GM04504 (cell line): ENCODE measurements at places on chromosomes 7 and 10.

DNA sequence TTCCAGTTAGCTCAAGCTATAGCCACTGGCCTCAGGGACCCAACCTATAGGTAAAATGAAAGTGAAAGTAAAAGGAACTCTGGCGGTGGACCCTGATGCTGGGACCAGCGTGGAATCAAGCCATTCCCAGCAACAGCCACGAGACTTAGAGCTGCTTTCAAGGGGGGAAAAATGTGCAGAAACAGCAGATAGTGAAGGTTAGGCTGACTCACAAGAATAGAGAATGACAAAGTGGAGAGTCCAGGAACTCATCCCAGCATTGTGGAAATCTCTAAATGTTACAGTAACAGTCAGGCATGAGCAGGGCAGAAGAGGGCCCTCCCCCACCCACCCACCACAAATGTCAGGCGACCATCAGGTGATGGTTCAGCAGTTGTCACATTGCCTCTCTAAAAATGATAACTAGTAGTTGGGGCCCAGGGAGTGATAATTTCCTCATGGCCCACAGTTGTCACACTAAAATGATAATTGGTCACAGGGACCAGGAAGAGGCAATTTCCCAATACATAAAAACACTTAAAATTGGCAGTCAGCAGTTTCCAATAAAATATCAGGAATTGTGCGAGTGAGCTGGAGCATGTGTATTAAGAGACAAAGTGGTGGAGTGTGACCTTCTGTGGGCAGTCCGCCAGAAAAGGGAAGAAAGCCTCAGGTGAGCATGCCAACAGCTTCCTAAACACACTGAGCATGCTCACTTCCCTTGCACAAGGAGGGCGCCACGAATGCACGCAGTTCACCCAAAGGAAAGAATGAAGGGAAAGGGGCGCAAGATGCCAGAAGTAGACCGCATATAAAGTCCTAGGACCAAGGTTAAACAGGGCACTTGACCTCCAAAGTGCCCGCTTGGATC is 129.8 kb upstream of the PPP1R3A start:
- no peak for DNase-seq

DNA sequence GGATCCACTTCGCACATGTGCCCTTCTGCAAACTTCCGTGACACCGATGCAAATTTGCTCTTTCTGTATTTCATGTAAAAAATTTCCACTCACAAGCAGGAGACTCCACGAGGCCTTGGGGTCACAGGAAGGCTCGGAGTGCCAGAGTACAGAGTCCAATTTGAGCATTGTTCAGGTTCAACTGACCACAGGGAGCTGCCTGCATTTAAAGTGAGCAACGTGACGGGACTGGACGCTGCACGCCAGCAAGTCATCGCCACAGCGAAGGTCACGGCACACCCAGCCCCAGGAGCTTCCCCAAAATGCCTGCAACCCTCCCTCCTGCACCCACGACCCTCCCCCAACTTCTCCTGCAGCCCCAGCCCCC is 41.5 kb upstream of the NKX6-2 start:
- DNase-seq, result no peak

- DNase-seq, result peak; percentile 7
These were observed 20.8 kb upstream of the PTF1A start for GRCh38 chr10:23171232-23171876.

- no peak for DNase-seq
These were observed 169.6 kb upstream of the PDE1C start for GRCh38 chr7:32239764-32240163.
